Femur (tissue), 1 donor: ENCODE measurements at places on chromosomes 6 and 20.

DNA sequence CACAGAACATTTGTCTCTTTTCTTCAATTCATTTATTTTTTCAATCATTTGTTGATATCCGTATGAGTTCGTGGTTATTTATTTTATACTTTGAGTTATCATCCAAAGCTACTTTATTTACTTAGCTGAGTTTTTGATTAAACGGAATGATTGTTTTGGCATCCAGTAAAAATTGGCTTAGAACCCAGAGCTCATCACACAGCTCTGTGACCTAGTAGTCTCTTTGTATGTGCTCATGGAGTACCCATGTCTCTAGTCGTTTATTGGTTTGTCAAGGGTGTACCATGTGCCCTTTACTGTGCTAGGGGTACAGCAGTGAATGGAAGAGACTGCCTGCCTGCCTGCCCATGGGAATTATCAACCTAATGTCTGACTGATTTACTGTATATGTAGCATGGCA is 142.2 kb downstream of the MYLK4 start:
- DNase-seq: no peak

DNA sequence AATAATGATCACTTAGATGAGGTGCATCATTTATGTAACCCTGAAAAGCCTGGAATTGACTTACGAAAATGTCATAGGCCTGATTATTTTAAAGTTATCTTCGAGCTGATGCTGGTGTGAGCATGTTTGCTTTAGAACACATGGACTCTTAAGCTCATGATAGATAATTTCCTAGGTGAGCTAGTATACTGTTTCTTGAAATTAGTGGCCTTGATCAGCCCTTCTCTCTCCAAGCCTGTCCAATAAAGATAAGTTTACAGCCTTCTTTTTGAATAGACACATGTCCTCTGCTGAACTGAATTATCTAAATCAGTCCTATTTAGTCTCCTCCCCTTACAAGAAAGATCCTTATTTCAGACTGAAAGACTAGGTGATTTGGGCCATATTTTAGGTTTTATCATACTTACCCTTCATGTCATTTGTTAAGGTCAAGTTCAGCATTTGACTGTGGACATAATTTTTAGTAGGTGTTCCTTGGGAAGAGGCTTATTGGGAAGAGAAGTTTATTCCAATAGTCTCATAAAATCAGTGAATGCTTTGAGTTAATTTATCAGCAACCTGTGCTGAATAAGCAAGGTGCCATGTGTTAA is 15.3 kb downstream of the FOXO3 start:
- DNase-seq: no peak

DNA sequence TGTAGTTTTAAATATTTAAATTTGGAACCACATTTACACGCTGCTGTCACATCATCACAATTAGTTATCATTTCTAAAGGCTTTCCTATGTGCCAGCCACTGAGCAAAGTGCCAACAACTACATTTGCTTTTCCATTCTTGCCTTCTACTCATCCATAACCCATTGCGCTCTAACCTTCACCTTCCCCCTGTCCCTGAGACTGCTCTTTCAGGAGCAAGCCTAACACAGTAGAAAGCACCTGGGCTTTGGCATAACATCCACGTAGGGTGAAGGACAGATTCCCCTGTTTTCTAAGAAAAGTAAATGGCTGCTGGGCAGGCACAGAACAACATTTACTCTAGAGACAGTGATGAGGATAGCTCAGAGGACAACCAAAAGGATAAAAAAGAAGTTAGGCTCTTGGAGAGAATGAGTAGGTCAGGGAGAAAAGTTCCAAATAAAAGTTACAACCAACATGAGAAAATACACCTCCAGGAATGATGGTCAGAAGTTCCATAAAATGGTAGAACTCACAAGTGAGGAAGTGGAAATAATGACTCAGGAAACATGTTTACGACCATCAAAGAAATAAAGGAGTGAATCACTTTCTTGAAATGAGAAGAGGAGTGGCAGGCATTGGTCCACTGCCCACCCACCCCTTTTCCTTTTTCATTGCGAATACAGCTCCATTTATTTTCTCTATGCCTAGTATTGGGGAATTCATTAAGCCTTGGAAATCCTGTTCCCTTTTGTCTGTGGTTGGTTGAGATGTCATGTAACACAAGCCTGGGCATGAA is 77.2 kb downstream of the PFDN4 start:
- DNase-seq: no peak

DNA sequence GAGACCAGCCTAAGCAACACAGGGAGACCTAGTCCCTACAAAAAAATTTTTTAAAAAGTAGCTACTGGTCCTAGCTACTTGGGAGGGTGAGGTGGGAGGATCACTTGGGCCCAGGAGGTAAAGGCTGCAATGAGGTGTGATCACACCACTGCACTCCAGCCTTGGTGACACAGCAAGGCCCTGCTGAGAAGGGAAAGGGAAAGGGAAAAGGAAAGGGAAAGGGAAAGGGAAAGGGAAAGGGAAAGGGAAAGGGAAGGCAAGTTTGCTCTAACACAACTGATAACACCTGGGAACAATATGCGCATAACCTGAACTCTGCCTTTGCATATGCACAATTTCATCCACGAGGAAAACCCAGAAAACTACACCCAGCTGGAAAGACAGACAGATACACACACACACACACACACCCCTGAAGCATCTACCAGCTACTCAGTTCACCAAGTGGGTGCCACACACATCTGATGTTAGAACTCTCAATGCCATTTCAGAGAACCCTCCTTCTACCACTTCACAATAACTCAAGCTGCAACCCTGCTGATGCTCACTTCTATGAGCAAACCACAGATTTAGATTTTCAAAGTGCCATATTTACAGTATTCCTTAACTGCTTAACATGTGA is 19.1 kb downstream of the B4GALT5 start:
- DNase-seq: no peak

GRCh38 chr6:39903656-39904055 is 30.6 kb downstream of the MOCS1 start:
- peak; percentile 10 for DNase-seq

DNA sequence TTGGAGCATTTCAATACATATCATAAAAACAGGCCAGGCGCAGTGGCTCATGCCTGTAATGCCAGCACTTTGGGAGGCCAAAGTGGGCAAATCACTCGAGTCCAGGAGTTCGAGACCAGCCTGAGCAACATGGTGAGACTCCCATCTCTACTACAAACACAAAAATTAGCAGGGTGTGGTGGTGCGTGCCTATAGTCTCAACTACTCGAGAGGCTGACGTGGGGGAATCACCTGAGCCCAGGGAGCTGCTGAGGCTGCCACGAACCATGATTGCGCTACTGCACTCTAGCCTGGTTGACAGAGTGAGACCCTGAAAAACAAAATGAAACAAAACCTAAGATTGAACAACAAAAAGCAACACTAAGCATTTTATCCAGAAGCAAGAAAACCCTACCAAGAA is 47.2 kb downstream of the BACH2 start:
- DNase-seq: no peak

DNA sequence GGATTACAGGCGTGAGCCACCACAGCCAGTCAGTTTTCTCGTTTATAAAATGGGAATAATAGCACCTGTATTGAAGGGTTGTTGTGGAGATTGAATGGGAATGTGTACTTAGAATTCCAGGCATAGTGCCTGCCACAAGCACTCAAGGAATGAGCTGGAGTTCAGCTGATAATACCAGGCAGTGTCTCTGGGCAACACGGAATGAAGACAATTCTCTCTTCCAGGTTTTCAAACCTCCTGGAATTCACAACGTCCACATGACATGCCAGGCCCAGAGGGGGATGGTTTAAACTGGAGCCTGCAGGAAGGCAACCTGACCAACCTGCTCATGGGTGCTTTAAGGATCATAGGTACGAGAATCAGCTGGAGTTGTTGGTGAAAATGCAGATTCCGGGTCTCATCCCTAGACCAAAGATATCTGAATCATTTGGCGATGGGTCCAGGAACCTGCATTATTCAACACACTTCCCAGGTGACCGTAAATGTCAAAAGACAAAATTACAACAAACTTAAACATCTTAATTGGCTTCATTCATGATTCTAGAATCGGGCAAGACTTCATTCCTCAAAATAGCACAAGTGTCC is 1.9 kb upstream of the PTPN1 start:
- no peak for DNase-seq

DNA sequence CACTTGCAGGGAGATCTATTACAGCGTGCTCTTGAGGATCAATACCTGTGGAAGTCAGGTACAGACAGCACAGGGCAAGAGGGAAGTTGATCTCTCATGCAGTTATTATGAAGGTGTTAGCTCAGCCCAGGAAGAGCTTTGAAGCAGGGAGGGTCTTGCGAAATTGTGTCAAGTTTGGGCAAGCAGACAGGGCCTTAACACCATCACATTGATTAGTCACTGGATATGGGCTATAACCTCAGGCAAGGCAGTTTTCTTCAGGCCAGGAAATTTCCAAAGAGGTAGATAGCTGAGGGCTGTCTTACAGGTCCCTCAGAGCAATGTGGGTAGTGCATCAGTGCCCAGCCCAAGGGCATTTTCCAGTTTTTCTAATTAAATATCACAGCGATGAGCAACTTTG is 643.8 kb downstream of the DHX35 start:
- no peak for DNase-seq

DNA sequence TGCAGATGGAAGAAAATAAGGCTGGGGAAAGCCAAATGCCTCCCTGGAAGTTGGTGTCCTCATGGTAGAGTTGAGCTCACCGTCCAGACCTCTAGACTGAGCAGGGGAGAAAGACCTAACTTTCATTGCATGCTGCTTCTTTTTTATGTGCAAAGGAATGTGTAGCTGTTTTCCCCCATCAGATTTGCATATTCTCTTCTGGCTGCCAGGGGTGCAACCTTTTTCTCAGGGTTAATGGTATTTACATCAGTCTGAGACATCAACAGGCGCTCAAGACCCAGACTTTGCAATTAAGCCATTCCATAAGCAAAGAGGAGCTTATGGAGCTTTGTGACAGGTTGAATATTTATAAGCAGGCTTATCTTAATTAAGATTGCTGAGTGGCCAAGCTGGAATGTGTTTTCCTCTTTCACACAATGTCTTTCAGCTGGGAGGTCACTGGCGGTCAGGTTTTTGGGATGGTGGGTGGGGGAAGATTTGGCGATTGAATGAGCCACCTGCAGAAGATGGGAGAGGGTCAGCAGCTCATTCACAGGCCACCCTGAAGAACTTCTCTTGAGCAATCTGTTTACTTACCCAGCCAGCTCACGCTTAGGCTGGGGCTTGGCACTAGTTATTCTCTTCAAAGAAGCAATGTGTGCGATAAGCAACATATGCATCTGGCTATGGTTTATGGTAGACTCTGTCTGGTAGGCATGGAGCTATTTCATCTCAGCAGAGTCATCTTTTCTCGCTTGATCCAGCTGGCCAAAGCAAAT is 88.6 kb downstream of the SCP2D1 start:
- DNase-seq: no peak

GRCh38 chr6:170093658-170094596 is 197.0 kb downstream of the DLL1 start:
- peak; percentile 17 for DNase-seq

DNA sequence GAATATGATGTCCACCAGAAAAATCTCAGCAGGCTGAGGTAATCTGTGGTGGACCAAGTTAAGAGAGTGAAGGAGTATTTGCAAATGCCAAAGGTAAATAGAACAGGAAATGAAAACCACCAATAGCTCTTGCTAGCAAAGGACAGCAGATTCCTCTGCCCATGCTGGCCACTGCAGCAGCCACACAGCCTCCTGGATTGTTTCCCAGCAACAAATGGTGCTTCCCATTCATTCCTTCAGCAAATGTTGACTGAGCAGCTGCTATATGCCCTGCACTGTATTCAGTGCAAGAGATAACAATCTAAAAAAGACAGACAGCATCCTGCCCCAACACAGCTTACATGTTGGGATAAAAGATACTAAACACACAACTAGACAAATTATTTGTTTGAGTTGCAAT is 11.0 kb downstream of the ROS1 start:
- peak; percentile 23 for DNase-seq

DNA sequence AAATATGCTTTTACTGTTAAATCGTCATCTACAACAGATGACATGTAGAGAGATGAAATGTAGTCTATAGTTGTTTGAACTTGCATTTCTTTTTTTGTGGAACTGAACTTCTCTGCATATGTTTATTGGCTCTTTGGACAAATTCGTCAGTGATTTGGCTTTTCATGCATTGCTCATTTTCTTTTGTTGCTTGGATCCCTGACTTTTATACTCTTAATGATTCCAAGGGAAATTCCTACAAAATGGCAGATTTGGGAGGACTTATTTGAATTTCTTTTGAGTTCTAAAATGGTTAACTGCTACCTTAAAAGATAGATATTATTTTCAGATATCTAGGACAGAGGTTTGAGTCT is 65.4 kb downstream of the UTRN start:
- DNase-seq: no peak

DNA sequence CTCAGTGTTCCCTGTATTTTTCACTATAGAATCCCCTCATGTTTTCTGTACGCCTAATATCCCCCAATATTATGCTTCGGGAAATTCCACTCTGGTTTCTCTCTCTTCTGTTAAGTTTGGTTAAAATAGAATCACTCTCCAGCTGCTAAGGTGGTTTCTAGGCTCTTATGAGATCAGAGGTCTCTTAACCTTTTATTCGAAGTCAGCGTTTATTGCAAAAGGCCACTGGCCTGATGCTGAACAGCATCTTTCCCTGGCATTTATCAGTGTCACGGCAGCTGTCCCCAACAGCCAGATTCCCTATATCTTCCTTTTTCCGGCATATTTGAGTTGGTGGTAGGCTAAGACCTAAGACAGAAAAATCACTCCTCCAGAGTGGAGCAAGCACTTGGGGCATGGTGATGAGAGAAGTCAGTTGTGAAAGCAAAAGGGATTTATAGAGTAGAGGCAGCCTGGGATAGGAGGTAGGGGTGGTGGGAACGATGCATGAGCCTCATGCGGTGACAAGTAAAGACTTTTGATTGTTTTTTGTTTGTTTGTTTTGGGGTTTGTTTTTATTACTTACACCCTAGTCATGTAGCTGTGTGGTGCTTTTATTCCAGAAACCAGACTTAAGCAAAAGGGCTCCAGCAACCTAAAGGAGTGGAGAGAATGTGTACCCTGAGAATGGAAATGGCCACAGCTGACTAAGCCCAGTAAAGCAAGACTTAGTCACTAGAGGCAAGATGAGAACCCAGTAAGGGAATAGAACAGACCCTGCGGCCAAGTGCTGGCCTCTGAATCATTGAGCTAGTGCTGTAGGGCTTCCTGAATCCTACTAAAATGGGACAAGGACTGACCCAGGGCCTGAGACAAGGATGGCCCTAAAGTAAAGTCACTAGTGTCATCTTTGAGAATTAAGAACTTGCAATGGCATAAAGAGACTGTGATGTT is 233.0 kb upstream of the PRND start:
- DNase-seq: no peak

DNA sequence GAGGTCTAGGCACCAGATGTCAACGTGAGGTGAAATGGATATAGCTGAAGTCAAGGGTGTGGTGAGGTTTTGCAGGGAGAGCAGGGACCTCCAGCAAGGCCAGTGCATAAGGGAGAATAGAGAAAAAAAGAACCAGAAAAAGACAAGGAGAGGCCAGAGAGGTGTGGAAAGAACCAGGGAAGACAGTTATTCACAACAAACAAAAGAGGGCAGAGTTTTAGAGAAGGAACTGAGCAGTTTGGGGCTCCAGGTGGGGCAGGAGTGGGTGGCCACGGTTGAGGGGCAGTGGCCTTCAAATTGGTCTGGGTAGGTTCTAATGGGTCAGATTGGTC is 11.6 kb upstream of the NQO2 start:
- DNase-seq: no peak

- DNase-seq: no peak
Observed at GRCh38 chr6:89807581-89807980, 12.0 kb downstream of the MDN1 start.
